Stimulated activated CD4-positive, alpha-beta T cell treated with anti-CD3 and anti-CD28 coated beads, Interleukin-2, amount 100 ng/mL, for 4 hours (primary cell): ENCODE measurements at places on chromosomes 3 and 15.
A peak's percentile ranks its signal among the peaks of the same experiment; 100 is the strongest.

DNA sequence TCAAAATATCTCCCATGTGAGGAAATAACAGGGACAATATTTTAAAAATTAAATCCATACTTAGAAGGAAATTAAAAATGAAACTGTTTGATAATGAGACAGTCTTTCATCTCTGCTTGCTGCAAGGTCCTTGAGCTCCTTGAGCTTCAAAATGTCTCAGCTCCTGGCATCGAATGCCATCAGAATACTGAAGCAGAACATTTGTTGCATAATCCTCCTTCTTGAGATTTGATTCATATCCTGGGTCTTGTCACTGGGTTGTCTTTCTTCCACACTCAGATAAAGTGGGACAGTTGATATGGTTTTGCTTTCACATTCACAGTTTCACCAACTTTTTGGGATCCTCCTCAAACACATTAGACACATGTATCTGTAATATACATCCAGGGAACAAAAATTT, 27.8 kb downstream of the COL8A1 start:
- no peak for DNase-seq

GRCh38 chr15:56028430-56028829, 35.0 kb upstream of the NEDD4 start:
- no peak for DNase-seq

DNA sequence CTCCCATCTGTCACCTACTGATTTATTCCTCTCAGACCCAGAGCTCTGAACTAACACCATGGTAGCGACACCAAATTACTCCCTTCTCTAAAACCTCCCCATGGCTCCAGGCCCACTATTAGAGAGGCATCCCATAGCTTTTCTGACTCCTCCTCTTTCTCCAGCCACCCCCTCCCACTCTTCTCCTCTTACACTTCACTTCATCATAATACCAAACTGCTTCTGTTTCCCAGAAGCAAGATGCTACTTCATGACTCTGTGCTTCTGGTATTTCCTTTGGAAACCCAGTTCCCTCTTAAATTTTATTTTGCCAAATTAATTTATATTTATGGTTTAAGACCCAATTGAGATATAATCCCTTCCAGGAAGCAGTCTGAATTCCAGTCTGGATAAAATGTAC, 465.1 kb upstream of the PDZRN3 start:
- DNase-seq, result no peak

DNA sequence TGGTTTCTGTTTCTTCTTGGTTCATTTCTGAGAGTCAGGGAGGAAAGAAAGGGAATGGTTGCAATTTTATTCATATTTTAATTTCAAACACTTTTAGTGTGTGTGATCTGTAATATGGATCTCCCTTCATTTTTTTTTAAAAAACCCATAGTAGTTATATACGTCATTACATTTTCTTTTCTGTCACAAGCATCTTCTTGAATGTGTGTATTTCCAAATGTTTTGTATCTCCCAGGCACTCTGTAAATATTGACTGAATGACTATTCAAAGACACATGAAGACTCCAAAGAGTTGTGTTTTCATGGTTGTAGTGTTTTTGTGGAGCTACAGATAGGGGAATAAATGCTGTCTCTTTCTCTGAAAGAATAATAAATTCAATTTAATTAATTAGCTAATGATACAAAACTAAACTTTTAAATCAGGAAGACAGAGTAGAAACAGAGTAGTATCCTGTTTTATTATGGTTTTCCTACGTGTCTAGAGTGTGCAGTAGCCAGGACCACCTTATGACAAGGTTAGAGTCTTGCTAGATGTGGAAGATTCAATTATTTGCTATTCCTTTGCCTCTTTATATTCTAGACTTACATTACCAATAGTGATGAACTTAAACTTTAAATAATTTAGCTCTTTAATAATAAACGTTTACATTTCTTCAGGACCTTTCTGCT, 35.5 kb downstream of the NECTIN3 start:
- no peak for DNase-seq

GRCh38 chr3:156161172-156161571, 40.8 kb downstream of the KCNAB1 start:
- DNase-seq, result no peak

DNA sequence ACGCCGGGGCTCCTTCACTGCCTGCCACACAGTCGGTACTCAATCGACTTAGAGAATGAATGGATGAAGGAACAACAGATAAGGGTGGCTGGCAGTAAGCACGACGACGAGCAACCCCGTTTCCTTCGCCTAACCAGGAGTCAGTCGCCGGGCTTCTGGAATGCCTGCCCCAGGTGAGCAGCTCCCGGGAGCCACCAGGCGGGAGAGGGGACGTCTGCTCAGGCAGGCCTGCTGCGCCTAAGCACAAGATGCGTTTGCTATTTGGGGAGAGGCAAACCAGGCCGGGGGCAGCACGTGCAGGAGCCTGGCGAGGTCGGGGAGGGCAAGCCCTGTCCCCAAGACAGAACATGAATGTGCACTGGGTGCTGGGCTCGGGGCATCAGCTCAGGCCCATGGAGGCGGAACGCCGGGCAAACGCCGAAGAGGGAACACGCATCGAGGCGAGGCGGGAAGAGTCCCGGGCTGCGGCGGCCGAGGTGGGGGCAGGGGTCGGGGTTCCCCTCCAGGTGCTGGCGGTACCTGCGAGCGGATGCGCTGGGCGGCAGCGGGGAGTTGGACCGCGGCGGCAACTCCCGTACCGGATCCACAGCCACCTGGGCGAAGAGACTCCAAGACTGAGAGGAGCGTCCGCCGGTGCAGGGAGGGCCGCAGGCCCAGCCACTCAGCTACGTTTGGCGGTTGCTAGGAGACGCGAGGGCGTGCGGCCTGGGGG, at the start of gene CFAP92:
Gene CFAP92 (minus strand): TSS at position 616 of the 712 bp plus-strand sequence. CDS start 772 bp downstream, outside the sequence.
- peak; percentile 85 for DNase-seq

DNA sequence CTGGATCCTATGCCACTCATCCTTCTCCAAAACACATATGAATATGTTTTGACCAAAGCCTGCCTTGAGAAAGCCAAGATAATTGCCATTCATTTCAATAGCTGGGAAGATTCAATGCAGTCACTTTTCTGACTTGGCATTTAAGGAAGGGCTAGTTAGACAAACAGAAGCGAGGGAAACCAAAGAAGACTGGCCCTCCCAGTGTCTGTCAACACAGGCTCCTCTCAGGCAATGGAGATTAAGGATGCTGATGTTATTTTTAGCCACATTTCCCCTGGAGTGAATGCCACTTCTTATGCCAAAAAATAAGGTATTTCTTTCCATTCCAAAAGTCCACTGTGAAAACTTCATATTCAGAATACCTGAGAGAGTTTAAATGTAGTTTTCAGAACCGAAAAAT, 101.7 kb downstream of the P3H2 start:
- DNase-seq, result no peak

DNA sequence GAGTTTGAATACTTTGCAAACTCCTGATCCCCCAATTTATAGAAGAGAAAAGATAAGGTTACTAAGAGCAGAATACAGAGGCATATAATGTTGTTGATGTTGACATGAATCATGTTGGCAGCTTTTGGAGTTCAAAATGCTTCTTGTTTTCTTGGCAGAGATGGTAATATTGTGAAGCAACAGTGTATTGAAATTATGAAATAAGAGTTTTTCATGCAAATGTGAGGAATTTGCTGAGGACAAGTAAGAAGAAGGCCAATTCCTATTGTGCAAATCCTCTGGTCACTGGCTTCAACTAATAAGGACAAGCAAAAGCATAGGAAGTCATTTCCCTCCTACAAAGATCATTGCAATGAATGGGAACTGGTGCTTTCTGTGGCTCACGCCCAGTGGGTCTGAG, 126.9 kb upstream of the CHL1 start:
- no peak for DNase-seq
